ENCODE measurements at places on chromosomes 1 and 21.

DNA sequence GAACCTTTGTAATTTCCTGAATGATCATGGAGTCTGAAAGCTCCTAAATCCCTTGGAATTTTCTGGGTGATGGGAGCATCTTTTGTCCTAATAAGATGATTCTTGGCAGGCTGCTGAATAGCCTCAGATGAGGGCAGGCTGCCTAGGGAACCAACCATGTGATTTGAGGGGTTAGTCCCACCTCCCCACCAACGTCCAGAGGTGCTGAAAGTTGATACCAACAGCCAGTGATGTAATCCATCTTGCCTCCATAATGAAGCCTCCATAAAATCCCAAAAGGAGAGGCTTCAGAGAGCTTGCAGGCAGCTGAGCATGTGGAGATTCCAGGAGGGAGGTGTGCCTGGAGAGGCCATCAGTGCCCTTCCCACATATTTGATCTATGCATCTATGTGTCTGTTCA, 43.7 kb downstream of the GTF2B start:
- DNase-seq: no peak

GRCh38 chr1:183962903-183963302, 74.6 kb downstream of the COLGALT2 start:
- no peak for DNase-seq

GRCh38 chr1:201643835-201644104, 104.8 kb downstream of the NAV1 start:
- no peak for DNase-seq

DNA sequence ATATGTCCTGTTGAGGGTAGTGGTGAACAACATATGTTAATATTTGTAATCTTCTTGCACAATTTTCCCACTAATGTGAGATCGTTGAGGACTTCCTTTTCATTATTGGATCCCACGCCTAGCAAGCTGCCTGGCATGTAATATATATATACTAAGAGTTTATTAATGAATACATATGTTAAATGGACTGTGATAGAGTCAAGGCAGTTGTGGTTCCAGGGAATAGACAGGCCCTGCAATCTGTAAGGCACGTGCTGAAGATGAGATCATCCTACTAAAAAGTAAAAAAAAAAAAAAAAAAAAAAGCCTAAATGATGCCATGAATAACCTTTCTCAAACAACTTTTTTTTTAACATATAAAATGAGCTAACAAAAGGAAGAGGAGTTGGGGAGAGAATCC, 28.9 kb downstream of the PLPPR5 start:
- no peak for DNase-seq

- no peak for DNase-seq
These were observed 8.0 kb upstream of the DNM3 start for GRCh38 chr1:171833091-171833825.

DNA sequence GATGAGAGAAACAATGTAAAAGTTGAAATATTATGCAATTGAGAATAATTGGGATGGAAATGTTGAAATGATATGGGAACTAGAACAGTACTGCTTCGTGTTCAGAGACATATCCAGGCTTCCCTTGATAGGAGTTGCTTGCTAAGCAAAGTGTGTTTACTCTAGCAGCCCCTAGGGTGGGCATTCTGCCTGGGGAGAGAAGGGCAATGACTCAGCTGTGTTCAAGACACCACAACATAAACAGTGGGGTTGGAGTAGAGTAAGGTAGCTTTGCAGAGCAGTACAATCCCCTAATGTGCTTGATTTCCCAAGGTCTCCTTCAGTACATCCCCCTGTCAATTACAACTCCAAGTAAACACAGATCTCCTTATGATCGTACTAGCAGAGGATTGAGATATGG, 4.8 kb upstream of the PCNX2 start:
- DNase-seq: no peak

- DNase-seq: no peak
These were observed 70.8 kb upstream of the PRKACB start for GRCh38 chr1:84073266-84073665.

- no peak for DNase-seq
These were observed 41.6 kb upstream of the PPIAL4F start for GRCh38 chr1:144551107-144551542.

- DNase-seq: no peak
These were observed 84.1 kb upstream of the NEGR1 start for GRCh38 chr1:72366466-72366865.

- DNase-seq: no peak
These were observed 31.0 kb upstream of the EFCAB14 start for GRCh38 chr1:46749921-46750404.

DNA sequence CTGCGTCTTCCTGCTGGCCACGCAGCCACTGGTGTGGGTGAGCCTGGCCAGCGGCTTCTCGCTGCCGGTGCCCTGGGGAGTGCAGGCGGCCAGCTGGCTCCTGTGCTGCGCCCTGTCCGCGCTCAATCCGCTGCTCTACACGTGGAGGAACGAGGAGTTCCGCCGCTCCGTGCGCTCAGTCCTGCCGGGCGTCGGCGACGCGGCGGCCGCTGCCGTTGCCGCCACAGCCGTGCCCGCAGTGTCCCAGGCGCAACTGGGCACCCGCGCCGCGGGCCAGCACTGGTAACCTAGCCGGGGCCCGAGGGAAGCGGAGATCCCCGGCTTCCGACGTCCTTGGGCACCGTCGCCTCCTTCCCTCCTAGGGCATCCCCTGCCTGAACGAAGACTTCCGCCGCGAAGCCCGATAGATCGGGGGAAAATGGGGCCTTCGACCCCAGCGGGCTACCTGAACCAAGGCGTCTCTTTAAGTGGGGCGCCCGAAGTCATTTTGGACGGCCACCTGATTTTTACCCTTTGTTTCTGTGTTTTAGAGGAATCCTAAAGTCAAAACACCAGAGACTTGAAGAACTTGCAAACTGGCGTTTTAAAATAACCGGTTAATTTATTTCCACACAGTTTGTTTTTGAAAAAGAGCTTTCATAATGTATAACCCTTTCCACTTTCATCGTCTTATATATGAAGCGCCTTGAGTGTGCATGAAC, 2.0 kb downstream of the GPR88 start:
- no peak for DNase-seq
